ENCODE measurements at places on chromosomes 1 and 21.

DNA sequence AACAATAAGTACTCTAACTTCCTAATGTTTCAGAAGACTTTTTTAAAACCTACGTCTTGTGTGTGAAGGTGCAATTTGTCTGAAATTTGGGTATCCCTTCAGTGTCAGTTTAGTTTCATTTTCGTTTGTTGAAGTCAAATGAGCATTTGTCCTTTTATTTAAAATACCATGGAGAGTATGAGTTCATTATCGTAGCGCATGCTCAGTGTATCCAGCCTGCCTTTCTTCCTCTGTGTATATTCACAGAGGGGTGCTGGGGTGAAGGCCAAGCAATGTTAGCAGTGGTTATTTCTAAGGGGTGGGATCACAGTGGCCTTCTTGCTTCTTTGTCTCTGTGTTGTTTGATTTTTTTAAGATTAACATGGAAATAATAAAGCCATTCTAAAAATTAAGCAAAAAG, 43.2 kb downstream of the CNN3 start:
- DNase-seq, result no peak

DNA sequence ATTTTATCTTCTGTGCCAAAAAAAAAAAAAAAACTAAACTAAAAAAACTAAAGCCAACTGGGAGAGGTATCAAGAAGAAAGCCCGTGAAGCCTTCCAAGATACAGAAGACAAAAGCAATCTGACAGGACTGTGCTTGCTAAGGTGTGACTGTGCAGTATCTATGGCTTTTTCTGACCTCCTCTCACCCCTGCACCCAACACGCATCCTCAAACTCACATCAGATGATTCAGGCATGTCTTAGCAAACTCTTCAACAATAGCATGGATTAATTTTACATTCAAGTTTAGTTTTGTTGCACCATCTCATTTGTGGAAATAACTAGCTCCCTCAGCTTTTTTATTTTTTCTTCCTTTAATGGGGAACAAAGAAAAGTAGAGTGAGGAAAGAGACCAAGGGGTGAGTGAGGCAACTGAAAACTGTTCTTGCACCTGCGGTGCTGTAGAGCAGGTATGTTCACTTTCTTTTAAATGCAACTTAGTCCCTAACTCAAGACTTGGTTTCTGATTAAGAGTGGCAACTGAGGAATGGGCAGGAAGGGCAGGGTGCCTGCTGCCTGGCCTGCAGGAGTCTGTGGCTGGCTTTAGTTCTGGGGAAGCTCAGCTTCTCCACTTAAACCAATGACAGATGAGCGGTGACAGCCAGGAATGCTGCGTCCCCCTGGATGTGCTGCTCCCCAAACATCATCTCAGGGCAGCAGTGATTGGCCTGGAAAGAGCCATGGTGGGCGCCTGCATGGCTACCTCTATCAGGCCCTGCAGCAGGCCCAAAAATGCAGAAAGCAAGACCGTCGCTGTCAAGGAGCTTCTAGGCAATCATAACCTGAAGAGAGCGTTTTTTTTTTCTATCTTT, 71.3 kb upstream of the LRRC8B start:
- no peak for DNase-seq

- DNase-seq, result no peak
Observed at GRCh38 chr1:58754683-58755467, 29.0 kb downstream of the JUN start.

- DNase-seq, result no peak
Observed at GRCh38 chr1:117171900-117172511, 38.7 kb downstream of the VTCN1 start.

DNA sequence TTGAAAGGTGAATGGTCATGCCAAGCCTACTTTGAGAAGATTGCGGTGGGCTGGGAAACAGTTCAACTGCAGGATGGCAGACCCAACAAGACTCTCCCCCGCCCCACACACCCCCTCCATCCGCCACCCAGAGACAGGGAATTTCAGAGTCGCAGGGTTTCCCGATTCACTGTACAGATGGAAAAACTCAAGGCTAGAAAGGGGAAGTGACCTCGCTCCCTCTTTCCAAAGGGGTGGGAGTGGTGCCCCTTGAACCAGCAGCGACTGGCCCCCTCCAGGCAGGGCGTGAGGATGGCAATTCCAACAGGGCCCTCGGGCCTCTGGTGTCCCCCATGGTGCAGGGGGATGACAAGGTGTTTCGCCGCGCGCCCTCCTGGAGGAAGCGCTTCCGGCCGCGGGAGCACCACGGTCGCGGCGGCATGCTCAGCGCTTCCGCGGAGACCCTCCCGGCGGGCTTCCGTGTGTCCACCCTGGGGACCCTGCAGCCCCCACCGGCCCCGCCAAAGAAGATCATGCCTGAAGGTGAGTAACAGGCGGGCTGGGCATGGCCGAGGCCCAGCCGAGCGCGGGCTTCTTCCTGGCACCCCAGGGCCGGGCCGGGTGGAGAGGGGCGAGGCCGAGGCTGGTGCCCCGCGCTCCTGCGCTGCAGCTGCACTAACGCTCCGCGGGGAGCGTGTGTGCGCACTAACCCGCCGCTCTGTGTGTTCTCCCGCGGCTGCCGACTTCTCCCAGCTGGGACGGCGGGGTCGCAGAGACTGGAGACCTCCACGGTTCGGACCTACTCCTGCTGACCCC, 10.4 kb downstream of the MYOG start:
- DNase-seq, result no peak

All from HS-5 (cell line).